ENCODE measurements at places on chromosomes 3 and 15. TPM values are rescaled to one million over a fixed set of nuclear protein-coding genes. Genes with fewer than 3 reads are reported as not detected.

Gene NPAP1
- not detected for polyA plus RNA-seq

- no peak for DNase-seq
Observed at GRCh38 chr15:53256457-53256856, 466.3 kb upstream of the ONECUT1 start.

- DNase-seq, result no peak
Observed at GRCh38 chr3:128453501-128454309, 13.0 kb downstream of the DNAJB8 start.

- DNase-seq, result no peak
Observed at GRCh38 chr3:136819392-136819730, 435 bp downstream of the SLC35G2 start.

- no peak for DNase-seq
Observed at GRCh38 chr15:62847900-62848489, 194.6 kb upstream of the TPM1 start.

DNA sequence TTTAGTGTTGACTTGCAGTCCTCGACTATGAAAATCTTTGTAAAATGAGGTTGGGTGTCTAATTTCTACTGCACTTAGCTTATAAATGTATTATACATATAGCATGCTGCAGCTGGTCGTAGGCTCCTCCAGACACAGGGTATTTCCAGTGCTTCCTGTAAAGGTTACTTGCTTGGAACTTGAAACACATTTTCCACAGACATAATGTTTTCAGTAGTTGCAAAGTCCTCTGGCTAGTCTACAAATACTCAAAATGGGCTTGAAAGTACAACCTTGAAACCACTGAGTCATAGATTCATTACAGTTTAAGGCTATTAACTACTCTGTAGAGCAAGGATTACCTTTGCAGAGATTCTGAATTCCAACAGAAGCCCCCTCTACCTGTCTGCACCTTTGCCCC is 464.1 kb downstream of the RAP2B start:
- no peak for DNase-seq

All from AG04450 (cell line).